ENCODE measurements at places on chromosomes 13 and 19.

GRCh38 chr19:50601407-50602088, 33.3 kb upstream of the LRRC4B start:
- DNase-seq: no peak

GRCh38 chr13:21086929-21087328, 25.5 kb upstream of the LATS2 start:
- DNase-seq: no peak

DNA sequence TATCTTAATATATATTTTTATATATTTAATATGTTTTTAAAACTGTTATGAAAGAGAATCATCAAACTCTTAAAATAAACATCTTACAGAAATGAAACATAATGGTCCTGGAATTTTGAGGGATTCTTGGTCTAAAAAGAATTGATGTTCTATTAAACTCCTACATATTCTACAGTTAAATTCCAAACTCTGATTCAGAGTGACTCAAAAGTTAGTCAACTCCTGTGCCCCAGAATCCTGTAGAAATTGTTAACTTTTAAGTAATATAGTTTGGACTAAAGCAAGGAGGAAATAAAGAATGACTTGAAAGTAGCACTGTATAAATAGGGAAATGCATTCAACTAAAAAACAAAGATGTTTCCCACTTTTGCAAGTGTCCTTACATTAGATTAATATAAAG, 47.7 kb downstream of the FNDC3A start:
- DNase-seq: no peak

DNA sequence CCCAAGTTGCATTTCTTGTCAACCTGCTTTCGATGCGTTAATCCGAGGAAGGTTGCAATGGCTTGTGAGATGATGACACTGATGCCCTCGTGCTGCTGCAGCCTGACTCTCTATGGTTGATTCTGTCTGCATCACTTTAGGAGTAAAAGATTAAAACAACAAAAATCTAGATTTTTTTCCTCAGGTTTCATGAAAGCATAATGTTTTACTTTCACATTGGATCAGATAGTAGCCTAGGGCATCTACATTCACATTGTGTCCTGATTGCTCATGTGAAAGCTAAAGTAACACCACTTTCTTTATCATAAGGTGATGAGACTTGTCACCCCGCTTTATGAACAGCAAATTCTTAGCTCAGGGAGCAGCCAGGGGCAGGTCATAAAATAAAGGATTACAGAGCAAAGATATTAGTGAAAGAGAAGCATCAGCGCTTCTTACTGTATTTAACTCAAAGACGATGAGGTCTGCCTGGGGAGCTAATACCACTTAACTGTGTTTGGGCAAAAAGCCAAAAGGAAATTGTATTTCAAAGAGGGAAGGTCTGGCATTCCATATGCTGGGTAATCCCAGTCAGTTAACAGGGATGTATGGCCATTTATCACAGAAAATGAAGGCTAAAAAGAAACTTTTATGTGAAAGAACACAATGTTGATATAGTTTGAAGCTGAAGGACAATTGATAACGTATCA, 270.5 kb downstream of the GPC6 start:
- no peak for DNase-seq

DNA sequence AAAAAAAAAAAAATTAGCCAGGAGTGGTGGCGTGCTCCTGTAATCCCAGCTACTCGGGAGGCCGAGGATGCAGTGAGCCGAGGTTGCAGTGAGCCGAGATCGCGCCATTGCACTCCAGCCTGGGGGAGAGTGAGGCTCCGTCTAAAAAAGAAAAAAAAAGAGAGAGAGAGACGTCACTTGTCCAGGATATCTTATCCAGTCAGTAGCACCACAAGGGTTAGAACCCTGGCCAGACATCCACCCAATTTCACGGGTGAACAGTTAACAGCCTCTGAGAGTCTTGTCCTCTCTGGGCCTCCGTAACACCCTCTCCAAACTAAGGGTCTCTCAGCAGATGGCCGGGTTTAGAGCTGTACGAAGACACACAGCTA, 917 bp upstream of the CLPTM1 start:
- no peak for DNase-seq
